ENCODE measurements at places on chromosomes 11 and 22.

DNA sequence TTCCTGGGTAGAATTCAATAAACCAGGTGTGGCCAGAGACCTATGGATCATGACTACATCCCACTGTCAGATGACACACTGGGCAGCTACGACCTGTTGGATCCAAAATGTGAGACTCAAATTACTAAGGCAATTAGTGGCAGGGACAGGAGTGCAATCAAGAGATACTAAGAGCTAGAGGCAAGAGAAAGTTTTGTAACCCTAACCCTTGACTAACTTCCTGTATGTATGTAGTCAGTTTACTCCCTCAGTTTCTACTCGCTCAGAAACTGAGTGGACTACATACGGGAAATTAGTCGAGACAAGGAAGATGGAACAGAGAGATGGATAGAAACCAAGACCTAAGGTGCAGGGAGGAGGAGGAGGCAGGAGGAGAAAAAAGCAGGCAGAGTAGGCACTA, 2.7 kb downstream of the CYB5R2 start:
- DNase-seq = no peak

GRCh38 chr11:11882539-11882938, 40.8 kb downstream of the USP47 start:
- DNase-seq = no peak

DNA sequence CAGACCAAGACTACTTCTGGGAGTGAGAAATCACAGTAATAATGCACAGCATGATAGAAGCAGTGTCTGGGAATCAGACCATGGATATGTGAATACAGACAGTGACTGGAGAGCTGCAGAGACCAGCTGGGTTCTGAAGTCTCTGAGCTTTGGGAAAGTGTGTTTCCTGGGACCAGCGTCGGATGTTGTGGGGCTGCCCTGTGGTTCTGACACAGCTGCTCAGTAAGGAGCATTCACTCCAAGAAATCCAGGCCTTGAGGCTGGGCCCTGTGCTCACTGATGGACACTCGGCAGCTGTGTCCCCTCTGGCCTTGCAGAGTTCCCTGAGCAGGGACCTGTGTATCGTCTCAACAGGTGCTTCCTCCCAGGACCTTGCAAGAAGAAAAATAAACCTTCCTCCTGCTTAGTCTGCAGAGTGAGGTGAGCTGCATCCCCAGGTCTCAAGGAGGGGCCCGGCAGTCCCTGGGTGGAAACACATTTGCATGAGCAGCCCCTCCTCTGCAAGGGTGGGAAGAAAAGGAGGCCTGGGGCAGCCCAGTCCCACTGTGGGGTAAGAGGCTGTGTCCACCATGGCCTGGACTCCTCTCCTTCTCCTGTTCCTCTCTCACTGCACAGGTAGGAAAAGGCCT, 107.9 kb downstream of the VPREB1 start:
- no peak for DNase-seq

GRCh38 chr22:49688516-49689254, 139.0 kb downstream of the BRD1 start:
- no peak for DNase-seq

GRCh38 chr11:43366677-43367076, 8.0 kb downstream of the TTC17 start:
- DNase-seq = no peak

- no peak for DNase-seq
These were observed 223.8 kb downstream of the FAM76B start for GRCh38 chr11:95565724-95566141.

- DNase-seq = no peak
These were observed 81.5 kb downstream of the APOL5 start for GRCh38 chr22:35799150-35799549.

GRCh38 chr11:20596205-20597153, 2.9 kb upstream of the SLC6A5 start:
- no peak for DNase-seq
